ENCODE measurements at places on chromosomes 12 and 14.

DNA sequence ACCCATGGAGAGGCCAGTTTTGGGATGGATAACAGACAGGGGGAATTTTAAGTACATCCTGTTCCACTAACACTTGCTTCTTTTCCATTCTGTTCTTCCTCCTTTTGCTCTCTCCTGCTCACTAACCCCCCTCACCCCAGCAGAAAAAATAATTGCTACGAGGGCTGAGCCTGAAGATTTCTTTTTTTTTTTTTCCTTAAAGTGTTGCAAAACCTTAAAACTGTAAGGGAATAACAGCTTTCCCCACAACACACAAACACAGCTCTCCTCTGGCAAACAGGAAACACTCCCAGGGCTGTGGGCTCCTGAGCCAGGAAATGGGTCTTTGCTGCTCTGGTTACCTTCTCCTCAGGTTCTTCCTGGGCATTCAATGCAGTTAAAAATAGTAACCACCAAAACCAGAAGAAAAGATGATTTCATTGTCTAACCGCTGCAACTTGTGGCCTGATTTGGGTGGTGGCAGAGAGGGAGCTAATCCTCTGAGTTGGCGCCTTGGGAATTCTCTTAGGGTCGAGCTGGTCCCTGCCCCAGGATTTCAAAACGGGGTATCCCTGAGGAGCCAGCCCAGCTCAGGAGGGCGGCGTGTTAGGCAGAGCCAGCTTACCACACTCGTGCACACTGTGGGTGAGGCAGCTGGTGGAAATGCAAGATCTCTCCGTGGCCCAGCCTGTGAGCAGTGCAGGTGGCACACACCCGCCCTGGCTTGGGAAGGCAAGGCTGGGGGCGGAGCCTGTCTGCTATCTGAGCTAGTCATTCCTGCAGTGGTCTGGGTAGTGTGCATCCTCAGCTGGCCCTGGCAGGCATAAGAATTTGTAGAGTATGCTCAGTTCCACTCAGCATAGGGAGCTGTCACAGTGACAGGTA is 17.1 kb upstream of the EMP1 start:
- DNase-seq: no peak

DNA sequence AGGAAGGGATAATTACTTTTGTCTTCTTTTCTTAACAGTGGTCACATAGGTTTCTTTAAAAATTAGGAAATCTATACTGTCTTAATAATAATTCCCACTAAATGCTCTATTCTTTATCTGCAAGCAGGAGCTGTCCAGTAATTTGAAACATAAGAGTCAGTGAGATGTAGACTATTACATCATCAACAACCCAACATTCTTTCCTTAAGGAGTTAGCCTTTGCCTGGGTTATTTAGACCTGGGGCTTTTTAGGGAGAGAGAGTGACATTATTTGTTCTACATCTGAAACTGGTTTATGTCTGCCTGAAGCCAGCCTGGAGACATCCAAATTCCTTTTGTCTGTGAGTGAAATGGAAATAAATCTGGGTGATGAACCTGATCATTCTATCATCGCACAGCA is 294.4 kb downstream of the TMTC2 start:
- DNase-seq: no peak

GRCh38 chr12:102753802-102754201 is 163.2 kb downstream of the PAH start:
- DNase-seq: no peak

DNA sequence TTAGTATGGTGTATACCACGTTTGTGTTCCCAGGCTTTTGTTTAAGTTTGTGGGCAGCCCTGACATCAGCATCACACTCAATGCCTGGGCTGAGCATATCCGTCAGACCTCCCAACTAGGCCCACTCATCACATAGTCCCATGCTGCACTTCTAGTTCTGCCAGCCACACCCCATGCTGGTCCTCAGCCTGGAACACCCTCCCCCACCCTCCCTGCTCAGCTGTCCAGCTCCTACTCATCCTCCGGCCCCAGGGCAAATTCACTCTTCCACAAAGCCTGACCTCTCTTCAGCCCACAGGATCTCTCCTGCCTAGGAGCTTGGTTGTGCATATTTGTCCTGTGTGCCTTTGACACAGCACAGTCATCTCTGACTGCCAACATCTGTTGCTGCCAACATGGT is 3.9 kb upstream of the ENDOU start:
- DNase-seq: no peak

DNA sequence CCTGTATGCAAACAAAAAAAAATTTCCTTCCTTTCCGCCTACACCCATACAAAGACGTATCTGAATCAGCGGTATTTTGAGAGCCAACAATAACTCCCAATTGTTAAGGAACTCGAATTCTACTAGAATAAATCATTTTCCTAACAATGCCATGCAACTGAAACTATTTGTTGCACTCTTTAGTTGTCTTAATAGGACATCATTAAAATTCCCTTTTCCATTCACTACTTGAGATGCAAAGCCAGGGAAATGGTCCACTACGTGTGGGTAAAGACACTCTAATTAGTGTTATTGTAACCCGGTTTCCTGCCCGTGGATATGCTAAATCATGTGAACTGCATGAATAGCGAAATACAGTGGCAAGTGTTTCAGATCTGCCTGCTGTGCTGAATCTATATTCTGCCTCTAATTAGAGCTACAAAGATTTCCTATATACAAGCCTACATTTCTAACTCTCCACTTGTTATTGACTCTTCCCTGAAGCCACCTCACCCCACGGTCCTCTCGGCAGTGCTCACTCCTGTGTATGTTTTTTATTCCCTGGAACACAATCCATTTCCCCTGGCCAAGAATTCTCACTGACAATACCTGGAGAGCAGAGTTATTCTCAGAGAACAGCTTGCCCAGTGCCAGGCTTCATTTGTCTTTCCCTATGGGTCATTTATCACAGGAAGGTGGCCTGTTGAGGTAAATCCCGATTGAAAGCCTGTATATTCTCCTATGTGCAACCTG is 168.3 kb downstream of the PAWR start:
- DNase-seq: no peak
